Right lung (tissue), 10 donors: ENCODE measurements at places on chromosomes 13 and 19.

DNA sequence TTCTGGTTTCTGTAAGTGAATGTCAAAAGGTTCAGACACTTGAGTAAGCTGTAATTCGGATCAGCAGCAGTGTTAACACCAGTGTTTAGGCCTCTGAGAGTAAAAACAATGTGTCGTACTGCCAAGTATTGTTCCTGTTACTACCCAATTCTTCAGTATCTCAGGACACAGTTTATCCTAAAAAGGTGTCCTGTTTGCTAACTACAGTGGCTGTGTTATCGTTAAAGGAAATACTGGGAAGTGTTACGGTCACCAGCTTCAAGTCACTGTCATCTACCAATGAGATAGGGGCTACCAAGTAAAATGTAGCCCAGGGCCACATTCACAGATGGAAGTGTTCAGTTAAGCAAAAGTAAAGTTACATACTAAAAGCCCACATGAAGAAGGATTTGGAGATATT, 2.3 kb upstream of the UPF3A start:
- DNase-seq: no peak

DNA sequence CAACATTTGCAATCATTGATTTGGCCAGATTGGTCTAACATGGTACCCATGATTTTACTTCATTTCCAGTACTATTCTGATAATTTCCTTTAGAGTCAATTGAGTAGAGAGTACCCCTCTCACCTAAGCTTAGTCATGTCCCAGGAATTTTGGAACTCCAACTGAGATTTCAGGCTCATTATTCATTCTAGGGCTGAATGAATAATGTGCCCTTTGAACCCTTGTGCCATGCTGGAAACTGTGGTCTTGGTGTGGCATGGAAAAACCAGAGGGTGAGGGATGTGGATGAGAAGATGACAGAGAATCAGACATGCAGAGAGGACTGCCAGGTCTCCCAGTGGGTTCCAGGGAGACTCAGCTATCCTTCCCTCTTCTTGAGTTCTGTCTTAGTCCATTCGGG, 30.2 kb downstream of the ITM2B start:
- DNase-seq: no peak

- no peak for DNase-seq
Observed at GRCh38 chr13:28611654-28612131, 47.2 kb upstream of the POMP start.

GRCh38 chr19:39759457-39760184, 19.0 kb upstream of the LEUTX start:
- no peak for DNase-seq

GRCh38 chr19:46629546-46630025, 4.7 kb upstream of the PTGIR start:
- DNase-seq: no peak
